ENCODE measurements at places on chromosomes 12 and 14.

- no peak for DNase-seq
These were observed 250.2 kb downstream of the CACNA1C start for GRCh38 chr12:2302711-2303580.

DNA sequence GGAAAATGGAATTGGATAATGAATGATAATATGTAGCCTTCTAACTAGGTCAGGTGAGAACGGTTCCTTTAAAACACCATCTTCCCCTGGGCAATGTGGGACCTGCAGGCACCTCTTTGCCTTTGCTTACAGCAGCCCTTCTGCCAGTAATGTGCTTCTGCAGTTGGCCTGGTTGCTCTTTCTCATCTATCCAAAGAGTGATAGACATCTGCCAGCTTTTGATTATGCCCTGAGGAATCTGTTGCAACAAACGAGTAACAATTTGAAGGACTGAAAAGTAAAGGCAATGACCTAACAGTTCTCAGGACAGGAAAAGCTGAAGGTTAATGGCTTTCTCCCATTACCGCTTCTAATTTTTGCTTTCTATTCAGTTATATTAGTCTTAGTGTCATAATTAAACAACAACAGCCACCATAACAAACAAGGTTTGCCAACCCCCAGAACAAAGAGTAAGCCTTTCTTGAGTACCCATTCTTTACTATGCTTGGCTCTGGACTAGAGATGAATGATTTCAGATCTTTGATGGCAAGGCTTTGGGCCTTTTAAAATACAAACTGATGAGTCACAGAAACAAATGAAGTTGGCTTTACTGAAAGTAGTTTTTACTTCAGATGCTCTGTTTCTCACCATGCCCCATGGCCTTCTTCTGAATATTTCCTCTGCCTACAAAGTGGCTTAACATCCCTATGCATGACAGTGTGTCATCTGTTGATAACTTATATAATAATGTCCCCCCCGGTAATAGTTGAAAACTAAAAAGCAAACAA, 76.1 kb upstream of the KRR1 start:
- DNase-seq, result no peak

- DNase-seq, result no peak
These were observed 88.5 kb downstream of the LGMN start for GRCh38 chr14:92659765-92660561.

- DNase-seq, result no peak
These were observed 7.9 kb downstream of the HDAC7 start for GRCh38 chr12:47811581-47812484.

GRCh38 chr12:59597385-59597781, 1.6 kb downstream of the SLC16A7 start:
- DNase-seq, result peak; percentile 43

DNA sequence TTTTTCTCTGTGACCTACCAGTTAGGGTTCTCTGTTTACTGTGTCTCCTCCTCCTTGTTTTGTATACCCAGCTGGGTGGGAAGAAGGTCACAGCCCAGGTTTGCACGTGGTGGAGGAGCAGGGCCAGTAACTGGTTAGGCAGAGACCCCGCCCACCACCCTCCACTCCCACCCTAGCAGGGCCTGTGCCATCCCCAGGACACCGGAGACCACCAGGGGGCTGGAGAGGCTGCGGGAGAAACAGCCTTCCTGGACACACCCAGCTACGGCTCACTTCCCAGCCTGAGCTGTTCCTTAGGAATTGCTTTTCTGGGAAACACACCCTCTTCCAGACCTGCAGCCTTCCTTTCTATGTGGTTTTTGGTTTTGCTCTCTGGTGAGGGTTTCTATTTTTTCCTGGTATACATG, 21.1 kb downstream of the BDKRB2 start:
- DNase-seq, result no peak

DNA sequence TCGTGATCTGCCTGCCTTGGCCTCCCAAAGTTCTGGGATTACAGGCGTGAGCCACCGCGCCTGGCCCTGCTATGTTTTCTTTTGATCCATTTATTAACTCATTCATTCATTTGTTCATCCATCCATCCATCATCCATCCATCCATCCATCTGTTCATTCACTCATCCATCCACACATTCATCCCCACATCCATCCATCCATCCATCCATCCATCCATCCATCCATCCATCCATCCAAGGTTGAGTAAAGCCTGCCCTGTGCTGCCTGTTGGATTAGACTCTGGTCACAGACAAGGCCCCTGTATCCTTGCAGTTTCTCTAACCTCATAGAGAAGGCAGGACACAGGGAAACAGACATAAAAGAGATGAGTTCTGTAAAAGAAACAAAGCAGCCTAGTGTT, 44.9 kb downstream of the DNAH10 start:
- no peak for DNase-seq

- DNase-seq, result no peak
These were observed 8.8 kb downstream of the ART4 start for GRCh38 chr12:14834509-14834908.

DNA sequence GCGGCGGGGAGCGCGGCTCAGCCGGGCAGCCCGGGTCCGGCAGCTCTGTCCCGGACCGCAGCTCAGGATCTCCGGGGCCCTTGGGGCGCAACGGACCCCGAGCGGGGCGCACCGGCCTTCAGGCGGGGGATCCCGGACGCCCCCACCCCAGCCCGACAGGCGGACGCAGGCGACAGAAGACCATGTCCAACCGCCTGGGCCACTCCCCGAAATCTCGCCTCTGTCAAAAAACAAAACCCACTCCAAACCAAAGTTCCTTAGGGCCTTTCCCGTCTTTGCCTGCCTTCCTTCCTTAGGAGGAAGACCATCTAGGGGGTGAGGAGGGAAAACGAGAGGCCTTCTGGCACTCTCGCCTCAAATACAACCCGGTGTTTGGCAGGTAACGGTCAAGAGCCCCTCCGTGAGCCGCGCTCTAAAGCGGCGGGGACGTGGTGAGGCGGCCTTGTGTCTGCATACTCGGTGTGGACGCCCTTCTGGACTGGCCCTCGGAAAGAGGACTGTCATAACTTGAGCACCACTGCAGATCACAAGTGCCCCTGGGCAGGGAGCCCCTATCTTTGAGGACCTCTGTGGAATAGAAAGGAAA, 604 bp downstream of the HCFC2 start:
- no peak for DNase-seq

DNA sequence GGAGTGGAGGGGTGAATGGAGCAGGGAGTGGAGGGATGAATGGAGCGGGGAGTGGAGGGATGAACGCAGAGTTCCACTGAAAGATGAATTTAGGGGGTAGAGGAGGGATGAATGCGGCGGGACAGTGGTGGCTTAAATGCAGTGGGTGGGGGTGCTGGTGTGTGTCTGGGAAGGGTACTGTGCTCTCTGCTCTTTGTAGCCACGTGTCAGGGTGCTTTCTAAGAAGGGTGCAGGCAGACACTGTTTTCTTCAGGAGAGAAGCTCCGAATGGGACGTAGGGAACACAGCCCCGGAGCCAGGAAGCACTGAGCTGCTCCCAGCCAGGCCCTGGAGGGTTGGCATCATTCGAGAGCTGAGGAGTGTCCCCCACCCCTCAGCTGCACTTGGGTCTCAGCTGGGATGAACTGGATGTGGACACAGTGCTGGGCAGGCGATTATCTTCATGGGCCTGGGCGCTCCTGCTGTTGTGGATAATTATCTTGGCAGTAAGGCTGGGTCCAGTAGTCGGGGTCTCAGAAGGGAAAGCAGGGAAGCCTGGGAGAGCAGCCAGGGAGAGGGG, 9.5 kb upstream of the CEP170B start:
- DNase-seq, result no peak
